NCI-H748 treated with DMSO at 0.1 percent for 48 hours (cell line): ENCODE measurements at places on chromosomes 11 and 22.

DNA sequence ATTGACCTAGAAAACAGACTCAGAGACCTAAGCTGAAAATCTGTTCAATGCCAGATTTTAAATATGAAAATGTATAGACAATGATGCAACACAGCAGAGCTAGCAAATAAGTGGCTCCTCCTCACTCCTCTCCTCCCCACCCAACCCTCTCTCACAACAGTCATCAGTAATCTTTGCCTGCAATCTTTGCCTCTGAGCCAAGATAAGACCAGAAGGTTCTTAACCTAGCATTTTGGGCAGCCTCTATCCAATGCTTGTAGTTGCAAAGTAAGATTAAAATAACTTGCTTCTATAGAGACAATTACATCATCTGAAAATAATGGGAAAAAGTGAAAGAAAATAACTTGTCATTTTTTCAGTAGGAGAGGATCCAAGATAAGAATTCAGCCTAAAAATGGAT, 117.3 kb downstream of the PARVA start:
- no peak for DNase-seq

GRCh38 chr11:64489831-64490441, 101.1 kb upstream of the SLC22A12 start:
- DNase-seq: peak; percentile 46

DNA sequence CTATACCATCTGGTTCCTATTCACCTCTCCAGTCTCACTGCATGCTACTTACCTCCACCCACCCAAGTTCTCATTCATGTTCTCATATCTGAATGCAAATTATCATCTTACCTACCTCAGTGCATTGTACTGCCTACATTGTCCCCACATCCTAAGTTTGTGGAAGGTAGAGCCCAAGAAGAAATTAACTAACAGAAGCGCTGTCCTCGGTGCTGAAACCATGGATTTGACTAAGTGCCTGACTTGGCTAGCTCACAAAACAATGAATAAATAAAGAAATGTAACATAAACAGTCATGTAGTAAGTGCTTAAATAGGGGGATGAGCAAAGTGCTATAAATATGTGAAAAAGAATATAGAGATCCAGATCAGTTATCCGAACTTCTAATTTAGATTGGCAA, 63.2 kb downstream of the GRIA4 start:
- no peak for DNase-seq

DNA sequence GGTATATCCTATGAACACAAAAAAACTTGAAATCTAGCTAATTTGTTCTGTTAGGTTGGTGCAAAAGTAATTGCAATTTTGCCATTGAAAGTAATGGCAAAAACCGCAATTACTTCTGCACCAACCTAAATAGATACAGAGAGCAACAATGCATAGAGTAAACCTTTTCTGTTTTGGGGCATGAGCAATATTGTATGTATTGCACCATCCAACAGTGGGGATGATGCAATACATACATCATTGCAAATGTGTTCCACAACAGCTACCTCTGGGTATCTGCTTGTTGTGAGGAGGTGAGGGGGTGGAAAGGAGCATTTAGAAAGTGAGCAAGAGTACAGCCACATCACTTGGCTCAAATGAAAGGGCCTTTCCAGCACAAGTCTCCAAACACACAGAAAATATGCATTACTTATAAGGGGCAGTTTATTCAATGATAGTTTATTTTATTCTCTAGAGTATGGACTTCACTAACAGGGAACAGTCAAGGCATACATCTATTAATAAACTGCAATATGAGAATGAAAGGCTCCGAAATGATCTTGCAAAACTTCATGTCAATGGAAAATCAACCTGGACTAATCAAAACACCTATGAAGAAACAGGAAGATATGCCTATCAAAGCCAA, 77.3 kb downstream of the DEUP1 start:
- DNase-seq: no peak

DNA sequence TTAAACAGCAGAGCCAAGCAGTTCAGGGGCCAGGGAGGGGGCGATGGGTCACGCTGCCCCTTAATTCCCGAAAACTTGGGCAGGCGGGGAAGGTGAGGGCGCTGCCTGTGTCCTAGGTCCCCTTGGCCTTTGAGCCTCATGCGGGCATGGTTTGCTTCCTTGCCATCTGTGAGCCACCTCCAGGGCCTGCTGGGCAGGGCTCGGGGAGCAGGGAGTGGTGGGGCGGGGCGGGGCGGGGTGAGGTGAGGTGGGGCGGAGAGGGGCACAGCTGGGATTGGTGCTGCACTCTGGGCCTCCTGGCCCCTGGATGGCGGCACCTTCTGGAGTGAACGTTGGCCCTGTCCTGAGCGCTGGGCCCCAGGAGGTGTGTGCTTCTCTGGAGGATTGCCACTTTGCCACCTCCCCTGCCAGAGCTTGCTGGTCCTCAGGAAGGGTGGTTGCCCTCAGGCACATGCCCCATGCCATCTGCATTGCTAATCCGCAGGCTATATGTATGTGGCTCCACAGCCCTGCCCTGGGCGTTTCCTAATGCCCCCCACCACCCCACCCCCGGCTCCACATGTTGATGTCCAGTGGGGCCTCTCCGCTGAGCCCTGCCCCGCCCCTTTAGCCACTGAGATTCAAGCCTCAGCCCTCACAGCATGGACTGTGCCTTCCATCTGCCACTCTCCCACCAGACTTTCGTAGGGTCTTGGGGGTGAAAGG, 352.5 kb downstream of the TBC1D22A start:
- DNase-seq: no peak

DNA sequence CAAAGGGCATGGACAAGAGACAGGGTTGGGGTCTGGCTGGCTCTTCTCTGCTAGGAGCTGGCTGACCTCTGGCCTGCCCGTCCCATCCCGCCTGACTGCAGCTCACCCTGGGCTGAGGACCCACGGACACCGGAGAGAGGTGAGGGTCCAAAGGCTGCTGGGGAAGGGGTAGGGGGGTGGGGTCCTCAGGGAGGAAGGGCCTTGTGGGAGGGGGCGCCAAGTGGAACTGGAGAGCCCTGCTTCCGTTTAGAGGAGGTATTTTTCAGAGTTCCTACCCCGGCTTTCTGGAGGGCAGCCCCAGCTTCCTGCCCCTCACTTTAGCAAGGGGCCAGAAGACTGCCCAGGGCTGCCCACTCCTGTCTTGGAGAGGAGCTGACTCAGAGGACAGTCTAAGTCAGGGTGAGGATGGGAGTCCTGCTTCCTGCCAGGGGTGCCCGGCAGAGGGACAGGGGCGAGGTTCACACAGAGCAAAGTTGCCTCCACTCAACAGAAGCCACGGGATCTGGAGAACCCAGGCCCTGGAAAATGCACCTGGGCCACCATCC, 7.1 kb downstream of the LARGE2 start:
- no peak for DNase-seq

- peak; percentile 49 for DNase-seq
Measured at GRCh38 chr11:124746621-124747243, 5.3 kb downstream of the VSIG2 start.

DNA sequence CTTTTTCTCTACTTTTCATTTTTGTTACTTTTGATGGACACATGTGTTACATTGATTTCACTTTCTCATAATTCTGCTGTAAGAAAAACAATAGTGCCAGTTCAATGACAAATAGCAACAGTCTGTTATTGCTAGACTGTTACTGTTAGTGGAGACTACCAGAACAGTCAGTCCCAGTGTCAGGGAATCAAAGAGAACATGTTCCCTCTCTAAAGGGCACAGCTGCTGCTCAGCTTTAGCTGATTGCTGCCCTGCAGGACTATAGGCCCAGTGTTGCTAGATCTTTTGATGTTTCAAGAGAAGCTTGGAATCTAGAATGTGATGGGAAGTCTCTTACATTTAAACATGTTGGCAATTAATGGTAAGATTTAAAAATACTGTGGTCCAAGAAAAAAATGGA, 3.4 kb downstream of the BIRC3 start:
- no peak for DNase-seq

- no peak for DNase-seq
Measured at GRCh38 chr11:76253416-76253815, 47.1 kb upstream of the WNT11 start.

DNA sequence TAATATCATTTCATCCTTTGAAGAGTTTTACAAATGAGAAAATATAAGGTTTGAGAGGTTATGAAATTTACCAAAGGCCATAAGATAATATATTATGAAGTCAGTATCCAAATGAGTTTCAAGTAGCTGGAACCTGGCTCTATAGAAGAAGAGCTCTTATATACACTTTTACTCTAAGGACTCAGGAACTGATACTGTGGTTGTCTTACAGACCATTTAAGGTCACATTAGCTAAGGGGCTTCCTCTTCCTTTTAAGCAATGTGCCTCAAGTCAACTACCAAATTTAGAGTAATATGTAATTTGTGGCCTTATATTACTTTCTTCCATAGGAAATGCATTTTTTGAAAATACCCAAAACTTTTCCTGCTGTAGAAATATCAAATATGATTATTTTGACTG, 369.3 kb downstream of the DLG2 start:
- DNase-seq: no peak

GRCh38 chr11:26851696-26852095, 129.8 kb upstream of the SLC5A12 start:
- DNase-seq: no peak

DNA sequence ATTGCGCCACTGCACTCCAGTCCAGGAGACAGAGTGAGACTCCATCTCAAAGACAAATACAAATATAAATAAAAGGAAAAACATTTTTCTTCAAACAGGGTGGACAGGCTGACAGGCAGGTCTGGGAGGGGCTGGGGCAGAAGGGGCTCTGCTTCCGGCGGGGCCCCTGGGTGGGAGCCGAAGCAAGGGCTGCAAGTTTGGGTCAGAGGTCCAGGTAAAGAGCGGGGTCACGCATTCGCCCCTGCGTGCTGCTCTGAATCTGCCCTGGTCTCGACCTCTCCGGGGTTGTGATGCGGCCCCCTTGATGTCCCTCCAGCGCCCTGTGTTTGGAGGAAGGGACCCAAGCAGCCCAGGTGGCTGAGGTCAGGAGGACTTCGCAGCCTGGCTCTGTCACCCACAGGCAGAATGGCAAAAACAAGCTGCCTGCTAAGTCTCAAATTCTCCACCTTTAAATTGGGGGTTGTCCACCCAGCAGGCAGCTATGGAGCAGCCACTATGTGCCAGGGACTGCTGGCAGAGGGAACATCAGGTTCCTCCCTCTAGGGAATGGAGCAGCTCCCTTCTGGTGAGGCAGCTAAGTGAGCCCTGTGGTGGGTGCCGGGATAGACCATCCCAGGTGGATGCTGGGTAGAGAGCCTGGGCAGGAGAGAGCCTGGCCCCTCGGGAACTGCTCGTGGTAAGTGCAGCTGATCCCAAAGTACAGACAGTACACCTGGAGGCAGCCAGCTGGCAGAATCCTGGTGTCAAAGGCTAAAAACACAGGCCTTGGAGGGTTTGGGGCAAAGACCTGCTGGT, 10.3 kb upstream of the PHF21B start:
- no peak for DNase-seq

- DNase-seq: no peak
Measured at GRCh38 chr11:8267831-8268529, 4.3 kb upstream of the LMO1 start.

- DNase-seq: peak; percentile 20
Measured at GRCh38 chr11:75583718-75584658, 21.9 kb downstream of the SERPINH1 start.
